ENCODE measurements at places on chromosomes 4 and X.
A peak's percentile ranks its signal among the peaks of the same experiment; 100 is the strongest.

GRCh38 chr4:185911556-185912064, 99.6 kb upstream of the SORBS2 start:
- no peak for DNase-seq

DNA sequence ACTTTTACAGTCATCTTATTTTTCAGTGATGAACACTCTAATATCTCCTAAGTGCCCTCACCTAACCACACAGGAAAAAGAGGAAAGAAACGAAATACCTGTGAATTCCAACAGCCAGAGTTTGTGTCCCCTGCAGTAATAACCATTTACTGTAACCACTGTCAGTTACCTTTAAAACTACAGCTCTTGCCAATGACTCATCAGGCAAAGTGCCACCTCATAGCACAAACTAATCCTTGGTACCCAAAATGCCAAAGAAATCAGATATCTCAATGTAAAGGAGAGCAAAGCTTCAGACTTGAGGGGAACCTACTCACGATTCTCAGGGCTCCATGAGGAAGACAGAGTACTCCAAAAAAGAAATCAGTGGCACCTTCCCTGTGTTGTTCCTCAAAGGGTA, 146.5 kb downstream of the NDST3 start:
- no peak for DNase-seq

- DNase-seq = no peak
Observed at GRCh38 chr4:151045907-151046306, 30.8 kb upstream of the LRBA start.

DNA sequence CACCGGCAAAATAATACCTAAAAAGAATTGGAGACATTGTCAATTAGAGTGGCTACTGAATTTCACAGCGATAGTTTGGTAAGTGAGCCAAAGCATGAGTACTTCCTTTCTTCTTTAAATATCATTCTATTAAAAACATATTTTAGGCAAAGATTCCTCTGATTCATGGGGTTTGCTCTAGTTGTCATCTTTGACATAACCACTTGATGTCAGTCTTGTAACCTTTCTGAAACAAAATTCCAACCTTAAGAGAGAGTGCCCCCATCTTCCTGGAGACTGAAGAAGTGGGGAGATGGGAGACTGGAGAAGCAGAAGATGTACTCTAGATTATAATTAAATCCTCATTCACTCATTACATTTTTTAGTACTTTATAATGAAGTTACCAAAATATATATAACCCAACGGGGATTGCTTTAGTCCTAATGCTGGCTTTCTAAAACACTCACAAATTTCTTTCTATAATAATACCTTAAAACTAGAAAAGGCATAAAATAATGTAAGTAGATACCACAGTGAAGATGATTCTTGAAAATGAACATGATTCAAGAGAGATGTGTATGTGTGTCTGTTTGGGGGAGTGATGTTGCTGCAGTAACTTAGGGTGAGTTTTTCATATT, 96.4 kb downstream of the EMCN start:
- no peak for DNase-seq

DNA sequence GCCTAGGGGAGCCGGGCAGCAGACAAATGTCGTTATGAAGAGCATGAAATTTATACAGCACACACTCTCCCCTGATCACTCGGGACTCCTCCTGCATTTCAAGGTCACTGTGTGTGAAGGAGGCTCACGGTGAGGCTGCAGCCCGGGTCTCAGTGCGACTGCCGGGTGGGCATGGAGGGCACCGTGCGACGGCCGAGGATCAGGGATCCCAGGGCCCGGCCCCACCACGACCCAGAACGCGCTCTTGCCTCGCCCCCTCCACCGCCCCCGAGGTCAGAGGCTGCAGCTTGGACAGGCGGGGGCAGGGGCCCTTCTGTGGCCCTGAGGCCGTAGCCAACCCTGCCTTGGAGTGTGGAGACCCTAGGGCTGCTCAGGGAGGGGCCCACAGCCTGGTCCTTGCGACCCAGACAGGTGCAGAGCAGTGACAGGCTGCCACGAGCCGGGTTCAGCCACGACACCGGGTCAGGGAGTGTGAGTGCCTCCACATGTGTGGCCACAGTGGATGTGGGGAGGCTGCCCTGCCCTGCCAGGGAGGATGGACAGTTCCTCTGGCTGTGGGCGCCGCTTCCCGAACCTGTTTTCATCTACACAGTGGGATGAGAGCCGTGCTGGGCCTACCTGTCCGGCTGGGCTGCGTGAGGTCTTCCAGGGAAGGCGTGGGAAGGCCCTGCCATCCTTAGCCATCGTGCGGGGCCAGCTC, 89.3 kb upstream of the NKX1-1 start:
- DNase-seq = no peak

GRCh38 chrX:13721819-13722519, 12.5 kb downstream of the TRAPPC2 start:
- DNase-seq = no peak

- DNase-seq = no peak
Observed at GRCh38 chr4:113153529-113154101, 104.2 kb downstream of the ANK2 start.

DNA sequence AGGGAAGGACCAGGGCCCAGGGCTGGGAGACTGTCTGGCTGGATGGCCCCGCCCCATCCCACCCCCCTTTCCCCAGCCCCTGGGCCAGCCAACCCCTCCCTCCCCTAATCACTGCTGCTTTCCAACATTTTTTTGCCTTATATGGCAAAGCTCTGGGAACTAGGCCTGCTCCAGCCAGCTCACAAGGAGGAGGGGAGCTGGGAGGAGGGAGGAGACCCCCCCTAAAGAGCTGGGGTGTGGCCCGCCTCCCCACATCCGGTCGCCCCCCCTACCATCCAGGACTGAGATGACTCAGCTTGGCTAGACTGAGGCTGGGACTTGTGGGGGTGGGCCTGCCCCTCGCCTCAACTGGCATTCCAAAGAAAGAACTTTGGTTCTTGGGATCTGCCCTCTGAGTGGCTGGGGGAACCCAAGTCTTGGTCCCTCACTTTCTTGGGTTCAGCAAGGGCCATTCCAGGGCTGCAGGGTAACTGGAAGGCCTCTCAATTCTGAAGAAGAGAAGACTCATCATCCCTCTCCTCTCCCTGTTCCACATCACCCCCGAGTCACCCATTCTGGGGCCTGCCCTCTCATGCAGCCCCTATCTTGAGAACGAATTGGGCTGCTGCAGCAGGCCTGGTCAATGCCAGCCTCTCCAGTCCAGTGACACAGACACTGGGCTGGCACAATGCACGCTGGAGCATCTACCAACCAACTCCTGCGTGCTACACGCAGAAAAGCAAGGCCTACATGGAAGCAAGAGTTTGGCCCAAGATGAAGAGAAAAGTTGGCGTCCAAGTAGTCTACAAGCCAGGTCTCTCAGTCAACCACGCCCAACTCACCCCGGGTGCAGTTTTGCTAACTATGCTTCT, 4.8 kb downstream of the FLNA start:
- DNase-seq = peak; percentile 67

- DNase-seq = peak; percentile 23
Observed at GRCh38 chrX:117196481-117196880, 733.7 kb upstream of the CT83 start.

DNA sequence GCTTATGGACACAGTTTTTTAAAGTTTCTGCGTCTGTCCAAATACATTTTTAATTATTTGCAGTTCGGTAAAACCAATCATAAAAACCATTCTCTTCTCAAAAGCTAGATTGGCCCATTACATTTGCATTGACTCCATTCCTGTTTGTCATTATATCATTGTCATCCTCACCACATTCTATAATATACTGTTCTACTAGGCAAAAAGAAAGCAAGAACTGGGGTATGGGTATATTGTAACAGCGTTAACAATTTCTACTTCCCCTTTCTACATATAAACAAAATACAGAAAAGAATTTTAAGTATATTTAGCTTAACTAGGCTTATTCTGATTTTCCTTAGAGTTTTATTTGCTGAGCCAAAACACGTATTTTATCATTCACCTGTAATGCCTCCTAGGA, 91.8 kb downstream of the RAP1GDS1 start:
- DNase-seq = no peak

DNA sequence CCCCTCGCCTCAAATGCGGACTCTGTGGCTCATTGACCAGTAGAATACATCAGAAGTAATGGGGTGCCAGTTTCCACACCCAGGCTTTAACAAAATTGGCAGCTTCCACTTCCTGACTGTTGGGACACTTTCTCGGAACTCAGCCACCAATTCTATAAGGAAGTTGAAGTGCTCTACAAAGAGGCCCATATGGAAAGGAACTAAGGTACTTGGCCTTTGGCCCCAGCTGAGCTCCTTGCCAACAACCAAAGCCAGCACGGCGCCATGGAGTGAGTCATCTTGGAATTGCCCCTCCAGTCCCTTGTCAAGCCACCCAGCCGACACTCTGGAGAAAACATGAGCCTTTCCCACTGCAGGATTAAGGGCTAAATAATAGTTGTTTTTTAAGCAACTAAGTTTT, 262.2 kb upstream of the INTU start:
- DNase-seq = no peak

GRCh38 chr4:4574792-4575191, 32.9 kb upstream of the STX18 start:
- DNase-seq = no peak

GRCh38 chr4:158302076-158302866, 92.0 kb downstream of the TMEM144 start:
- no peak for DNase-seq

- no peak for DNase-seq
Observed at GRCh38 chrX:40041915-40042314, 55.8 kb downstream of the BCOR start.

DNA sequence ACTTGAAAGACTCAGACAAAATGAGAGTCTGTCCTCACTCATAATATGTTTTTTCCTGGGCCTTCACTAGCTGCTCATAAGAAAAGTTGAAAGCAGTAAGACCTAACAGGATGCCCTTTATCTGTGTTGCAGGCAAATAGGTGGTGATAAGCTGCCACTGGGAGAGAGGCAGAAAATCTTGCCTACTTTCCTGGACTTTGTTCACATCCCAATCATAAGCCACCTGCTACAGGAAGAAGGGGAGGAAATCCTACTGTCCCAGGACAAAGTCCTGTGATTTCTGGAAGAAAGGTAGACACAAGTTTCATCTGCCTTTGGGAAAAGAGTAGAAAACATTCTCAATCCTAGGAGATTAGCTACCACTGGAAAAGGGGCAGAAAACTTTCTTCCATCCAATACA, 13.3 kb upstream of the SPANXN2 start:
- DNase-seq = no peak

DNA sequence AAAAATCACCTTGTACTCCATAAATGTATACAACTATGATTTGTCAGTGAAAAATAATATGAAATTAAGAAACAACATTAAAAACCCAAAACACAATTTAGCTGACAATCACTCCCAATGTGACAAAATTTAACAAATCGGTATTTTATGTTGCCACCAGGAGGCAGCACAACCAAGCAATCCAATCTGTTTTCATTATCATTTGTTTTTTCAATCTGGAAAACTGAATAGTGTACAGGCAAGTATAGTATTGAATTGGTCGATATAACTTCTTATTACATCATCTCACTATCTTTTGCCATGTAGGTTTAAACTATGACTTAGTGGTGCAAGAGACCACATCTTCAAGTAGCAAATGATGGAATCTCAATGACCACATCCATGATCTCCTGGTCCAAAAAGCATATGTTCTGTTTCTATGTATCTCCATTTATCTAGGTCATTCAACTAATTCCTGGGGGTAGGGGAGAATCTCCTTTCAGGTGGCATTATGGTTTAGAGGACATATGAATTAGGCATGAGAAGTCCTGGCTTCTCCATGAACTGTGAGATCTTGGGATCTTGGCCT, 112.9 kb upstream of the AGA start:
- no peak for DNase-seq

DNA sequence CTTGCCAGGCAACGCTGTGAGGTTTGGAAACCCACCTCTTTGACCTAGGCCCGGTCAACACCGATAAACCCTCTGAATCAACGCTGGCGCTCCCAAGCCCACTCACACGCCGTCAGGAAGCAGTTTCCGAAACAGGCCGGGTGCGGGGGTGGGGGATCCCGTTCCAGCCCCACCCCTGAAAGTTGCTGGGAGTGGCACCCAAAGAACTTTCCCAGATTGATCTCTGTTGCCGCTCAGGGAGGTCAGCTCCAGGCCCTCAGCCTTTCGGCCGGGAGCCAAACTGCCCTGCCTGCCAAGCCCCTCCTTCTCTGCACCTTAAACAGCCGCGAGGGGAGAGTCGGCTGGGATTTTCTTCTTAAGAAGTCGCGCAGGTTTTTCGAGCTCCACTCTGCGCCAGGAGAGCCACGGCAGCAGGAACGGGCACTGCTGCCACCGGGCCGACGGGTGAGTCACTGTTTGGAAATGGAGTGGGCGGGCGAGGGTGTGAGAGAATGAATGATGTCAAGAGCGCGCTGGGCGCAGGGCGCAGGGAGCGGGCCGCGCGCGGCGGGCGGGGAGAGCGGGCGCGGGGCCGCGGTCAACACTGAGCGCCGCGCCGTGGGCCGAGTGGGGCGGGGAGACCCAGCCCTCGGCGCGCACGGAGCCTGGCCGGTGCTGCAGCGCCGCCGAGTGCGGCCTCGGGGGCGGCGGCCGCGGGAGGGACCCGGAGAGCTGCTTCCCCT, at the start of gene SGMS2:
SGMS2 (plus strand) TSS at position 583 of the 722 bp plus-strand sequence. CDS start 70,622 bp downstream, outside the sequence.
- DNase-seq = no peak

- no peak for DNase-seq
Observed at GRCh38 chr4:158799856-158800255, 31.0 kb downstream of the FNIP2 start.

GRCh38 chrX:15142084-15142715, 127.7 kb downstream of the ASB9 start:
- DNase-seq = no peak

- no peak for DNase-seq
Observed at GRCh38 chr4:52212702-52213101, 161.6 kb downstream of the SPATA18 start.
